DMS79 (cell line): ENCODE measurements at places on chromosomes 2 and 18.

GRCh38 chr18:79848579-79849327 is 51.0 kb downstream of the KCNG2 start:
- no peak for DNase-seq

GRCh38 chr18:76922107-76922506 is 99.8 kb downstream of the ZNF236 start:
- DNase-seq, result no peak

- no peak for DNase-seq
These were observed 508.3 kb upstream of the MYT1L start for GRCh38 chr2:2839393-2839781.

DNA sequence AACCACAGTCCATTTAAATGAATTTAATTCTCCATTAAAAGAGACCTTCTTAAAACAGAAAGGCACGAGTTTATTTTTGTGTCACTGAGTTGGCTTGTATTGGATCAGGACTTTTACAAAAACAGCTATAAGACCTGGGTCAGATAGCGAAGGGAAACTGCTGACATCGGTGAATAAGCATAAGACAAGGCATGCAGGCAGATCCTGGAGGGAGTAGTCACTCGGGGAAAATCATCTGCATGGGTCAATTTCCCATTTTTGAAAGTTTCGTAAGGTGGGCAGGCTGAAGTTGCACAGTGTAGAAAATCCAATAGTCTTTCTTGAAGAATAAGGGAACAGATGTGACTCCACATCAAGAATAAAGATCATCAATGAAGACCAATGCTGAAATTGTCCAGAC is 12.9 kb downstream of the IL36B start:
- DNase-seq, result no peak

DNA sequence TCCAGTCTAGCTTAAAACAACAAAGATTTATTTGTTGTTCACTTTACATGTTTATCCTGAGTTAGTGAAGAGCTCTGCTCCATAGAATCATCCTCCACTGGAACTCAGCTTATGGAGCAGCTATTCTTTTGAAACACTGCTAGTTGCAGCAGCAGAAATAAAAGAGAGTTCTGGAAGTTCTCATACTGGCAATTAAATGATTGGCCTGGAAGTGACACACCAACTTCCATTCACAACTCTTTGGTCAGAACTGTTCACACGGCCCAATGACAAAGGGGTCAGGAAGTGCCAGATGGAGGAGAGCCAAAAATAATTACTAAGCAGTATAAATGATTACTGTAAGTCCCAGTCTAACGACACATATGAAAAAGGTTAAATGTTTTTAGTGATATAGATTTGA is 39.1 kb downstream of the FBXO11 start:
- DNase-seq, result no peak

DNA sequence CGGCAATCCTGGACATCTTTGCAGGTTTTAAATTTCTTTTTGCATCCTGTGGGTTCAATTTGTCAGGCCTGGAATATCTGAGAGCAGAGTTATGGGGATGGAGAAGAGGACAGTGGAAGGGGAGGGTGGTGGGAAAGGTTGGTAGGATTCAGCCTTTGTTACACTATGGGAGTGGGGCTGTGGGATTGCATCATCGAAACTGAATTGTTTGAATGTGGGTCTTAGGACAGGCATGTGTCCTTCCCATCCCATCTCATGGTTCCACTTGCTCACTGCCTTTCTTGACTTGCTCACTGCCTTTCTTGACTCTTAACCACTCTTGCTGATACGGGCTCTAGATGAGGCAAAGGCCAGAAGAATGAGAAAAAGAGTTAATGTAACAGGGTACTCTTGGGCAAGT is 12.9 kb downstream of the IGFBP2 start:
- DNase-seq, result no peak

DNA sequence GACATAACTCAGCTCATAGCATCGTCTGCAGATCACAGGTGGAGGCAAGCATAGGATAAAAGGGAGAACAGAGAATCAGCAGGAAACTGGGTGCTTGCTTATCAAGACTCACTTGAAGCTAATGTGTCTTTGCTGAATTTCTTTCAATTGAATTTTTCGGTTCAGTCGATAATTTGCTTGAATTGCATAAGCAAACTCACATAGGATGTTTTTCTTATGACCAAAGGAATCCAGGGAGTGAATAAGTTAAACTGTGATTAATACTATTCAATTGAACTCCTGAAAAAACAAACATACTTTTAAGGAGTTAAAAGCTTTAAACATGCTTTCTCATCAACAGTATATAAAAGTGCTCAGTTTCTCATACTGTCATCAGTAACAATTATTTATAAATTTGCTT is 707.1 kb upstream of the ACVR2A start:
- DNase-seq, result no peak

DNA sequence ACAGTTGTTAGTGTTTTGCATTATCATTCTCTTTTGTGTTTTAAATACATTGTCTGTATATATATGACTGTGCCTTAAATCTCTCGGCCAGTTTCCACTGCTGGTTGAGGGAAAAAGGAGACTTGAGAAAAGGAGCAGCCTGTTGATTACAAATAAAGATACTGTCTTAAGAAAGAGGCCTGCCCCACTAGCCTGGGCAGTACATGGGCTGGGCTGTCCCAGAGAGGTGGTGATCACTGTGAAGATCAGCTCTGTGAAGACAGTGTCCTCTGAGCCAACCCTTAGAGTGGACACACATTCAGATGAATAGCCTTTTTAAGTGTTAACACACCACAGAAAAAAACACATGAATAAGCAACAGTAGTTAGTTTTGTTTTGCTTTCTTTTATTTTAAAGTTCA is 10.0 kb upstream of the OTX1 start:
- DNase-seq, result no peak

- peak; percentile 79 for DNase-seq
These were observed 115.4 kb downstream of the PXDN start for GRCh38 chr2:1628893-1629292.

DNA sequence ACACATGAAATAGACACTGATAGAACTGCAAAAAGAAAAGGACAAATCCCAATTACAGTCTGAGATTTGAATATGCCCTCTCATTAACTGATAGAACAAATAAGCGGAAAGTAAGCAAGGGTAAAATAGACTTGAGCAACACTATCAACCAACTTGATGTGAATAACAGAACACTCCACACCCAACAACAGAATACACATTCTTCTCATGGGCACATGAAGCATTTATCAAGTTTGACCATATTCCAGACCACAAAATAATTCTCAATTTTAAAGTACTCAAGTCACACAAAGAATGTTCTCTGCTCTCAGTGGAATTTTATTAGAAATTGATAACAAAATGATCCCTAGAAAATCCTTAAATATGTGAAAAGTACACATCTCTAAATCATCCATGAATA is 19.0 kb downstream of the ETAA1 start:
- no peak for DNase-seq

GRCh38 chr2:196464311-196464710 is 175.2 kb upstream of the CCDC150 start:
- no peak for DNase-seq

DNA sequence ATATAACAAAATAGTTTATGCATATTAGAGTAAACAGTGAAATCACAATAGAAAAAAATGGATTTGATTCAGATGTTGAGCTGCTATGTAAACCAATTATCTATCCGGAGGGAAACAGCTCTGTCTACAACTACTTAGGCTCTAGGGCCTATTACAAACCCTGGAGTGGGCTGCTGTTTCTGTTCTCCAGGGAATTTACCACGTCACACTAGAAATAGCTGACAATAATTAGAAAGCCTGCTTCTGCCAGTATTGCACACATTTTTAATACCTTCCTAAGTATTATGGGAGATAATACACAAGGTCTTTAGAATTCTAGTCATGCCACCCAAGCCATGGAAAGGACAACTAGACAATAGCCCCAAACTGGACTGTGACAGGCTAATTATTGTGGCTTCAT is 411.1 kb downstream of the FIGN start:
- peak; percentile 31 for DNase-seq

GRCh38 chr2:33354981-33355380 is 121.5 kb upstream of the RASGRP3 start:
- DNase-seq, result no peak

- DNase-seq, result no peak
These were observed 1588.2 kb downstream of the LRP1B start for GRCh38 chr2:140542627-140543026.

- DNase-seq, result no peak
These were observed 1415.5 kb upstream of the ACVR2A start for GRCh38 chr2:146429366-146429765.
